ENCODE measurements at places on chromosomes 6 and 20. TPM values are rescaled to one million over a fixed set of nuclear protein-coding genes. Genes with fewer than 3 reads are reported as not detected.

The SLC4A11 gene
- 2.7 TPM for total RNA-seq

The ANKRD6 gene
- total RNA-seq = 15.0 TPM

The ENPP5 gene
- 0.68 TPM for total RNA-seq

The FNDC11 gene
- 5.1 TPM for total RNA-seq

The NR2E1 gene
- not detected for total RNA-seq

The ID4 gene
- not detected for total RNA-seq

The NOX3 gene
- total RNA-seq = not detected

The RGL2 gene
- 98.5 TPM for total RNA-seq

The CFAP206 gene
- total RNA-seq = not detected

The GJA10 gene
- total RNA-seq = not detected

The JARID2 gene
- total RNA-seq = 58.1 TPM

The TSBP1 gene
- total RNA-seq = not detected

The UBD gene
- not detected for total RNA-seq

The TOMM34 gene
- 21.9 TPM for total RNA-seq

GRCh38 chr20:7850775-7851490 lies 89.3 kb downstream of the HAO1 start:
- no peak for DNase-seq

GRCh38 chr6:154441995-154442310 lies 68.5 kb downstream of the CNKSR3 start:
- DNase-seq = no peak

DNA sequence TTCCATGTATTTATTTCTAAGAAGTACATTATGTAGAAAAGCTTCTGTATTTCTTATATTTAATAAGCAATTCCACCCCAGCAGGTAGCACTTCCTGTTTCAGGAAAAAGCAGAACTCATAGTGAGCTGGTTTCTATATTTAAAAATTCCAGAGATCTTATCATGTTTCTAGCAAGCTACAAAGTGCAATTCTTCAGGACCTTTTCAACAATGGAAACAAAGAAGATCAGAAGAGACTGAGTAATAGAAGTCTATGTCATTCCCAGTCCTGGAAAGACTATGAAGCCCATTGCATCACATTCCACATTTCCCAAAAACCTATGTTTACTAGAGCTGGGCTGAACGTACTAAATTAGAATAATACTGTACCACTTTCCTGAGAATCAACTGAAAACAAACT lies 302.6 kb upstream of the NRSN1 start:
- DNase-seq = no peak

GRCh38 chr6:44496665-44497369 lies 109.3 kb downstream of the CDC5L start:
- no peak for DNase-seq

DNA sequence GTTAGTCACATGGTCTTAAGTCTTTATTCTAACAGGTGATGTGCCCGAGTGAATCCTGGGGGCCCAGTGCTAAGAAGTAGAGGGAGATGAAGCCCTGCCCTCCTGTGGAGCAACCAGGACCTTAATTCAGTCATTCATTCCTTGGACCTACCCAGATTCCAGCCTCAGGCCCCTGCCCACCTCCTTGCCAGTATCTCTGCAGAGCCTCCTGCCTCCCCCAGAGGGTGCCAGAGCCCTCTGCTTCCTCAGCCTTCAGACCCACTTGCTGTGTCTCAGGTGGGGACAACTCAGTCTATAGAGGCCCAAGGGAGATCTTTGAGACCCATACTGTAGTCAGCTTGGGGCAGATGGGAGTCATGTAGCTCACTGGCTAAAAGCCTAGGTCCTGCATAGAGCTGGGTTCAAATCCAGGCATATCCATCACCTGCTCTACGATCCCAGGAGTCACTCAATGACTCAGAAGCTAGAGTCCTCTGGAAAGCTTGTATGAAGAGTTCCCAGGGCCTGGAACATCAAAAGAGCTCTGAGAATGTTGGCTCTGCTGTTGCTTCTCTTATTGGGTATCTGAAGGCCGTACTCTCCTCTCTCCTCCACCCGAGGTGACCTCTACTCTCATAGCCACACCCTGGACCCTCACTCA lies 3.9 kb upstream of the SIGLEC1 start:
- DNase-seq = peak; percentile 30

DNA sequence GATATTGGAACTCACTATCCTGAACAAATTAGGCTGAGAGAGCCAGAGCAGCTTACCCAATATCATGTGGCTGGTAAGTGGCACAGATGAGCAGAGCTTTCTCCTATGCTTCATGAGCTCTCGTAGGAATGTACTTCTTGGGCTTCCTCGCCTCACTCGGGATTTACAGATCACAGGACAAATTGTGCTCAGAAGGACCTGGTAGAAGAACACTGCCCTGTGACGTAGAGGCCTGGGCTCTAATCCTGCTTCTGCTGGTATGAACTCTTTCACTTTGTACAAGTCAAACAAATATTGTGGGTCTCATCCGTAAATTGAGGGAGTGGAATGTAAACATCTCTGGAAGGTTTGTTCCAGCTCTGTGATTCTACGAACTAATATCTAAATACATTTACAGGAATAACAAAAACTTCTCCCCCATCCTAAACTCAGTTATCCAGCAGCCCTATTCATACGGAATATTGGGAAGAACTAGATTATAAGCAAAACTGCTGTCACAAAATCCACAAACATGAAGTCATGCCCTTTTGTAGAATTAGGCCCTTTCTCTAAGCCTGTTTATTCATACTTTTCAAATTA lies 187.6 kb downstream of the CLIC5 start:
- no peak for DNase-seq

DNA sequence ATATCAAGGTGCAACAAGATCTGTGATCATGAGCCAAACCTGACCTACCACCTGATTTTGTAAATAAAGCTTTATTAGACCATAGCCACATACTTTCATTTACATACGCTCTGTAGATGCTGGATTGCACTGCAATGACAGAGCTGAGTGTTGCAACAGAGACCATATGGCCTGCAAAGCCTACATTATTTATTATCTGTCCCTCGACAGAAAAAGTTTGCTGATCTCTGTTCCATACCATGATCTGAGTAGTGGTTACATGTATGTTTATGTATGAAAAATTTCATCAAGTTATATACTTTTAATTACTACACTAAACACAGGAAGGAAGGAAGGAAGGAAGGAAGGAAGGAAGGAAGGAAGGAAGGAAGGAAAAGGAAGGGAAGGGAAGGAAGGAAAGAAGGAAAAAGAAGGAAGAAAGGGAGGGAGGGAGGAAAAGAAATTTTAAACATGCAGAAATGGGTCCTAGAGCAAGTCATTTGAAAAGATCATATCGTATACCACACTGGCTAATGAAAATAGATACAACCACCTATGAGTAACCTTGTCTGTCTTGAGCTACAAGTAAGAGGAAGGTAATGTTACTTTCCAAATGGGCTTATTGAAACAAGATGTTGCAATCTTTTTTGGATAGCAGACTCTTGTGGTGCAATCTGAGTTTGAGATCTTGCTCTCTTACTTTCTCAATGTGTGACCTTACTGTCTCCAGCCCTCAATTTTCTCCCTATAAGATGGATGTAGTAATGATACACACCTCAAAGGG lies 441.0 kb downstream of the KIF16B start:
- no peak for DNase-seq

DNA sequence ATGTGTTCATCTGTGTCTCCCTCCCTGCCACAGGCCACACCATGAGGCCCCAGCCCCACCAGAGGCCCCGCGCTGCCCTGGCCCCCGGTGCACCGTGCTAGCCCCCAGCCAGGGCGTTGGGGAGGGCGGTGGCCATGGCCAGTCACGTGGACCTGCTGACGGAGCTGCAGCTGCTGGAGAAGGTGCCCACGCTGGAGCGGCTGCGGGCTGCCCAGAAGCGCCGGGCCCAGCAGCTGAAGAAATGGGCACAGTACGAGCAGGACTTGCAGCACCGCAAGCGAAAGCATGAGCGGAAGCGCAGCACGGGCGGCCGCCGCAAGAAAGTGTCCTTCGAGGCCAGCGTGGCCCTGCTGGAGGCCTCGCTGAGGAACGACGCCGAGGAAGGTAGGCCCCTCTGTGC lies 30.3 kb downstream of the PPP1R16B start:
- no peak for DNase-seq

GRCh38 chr20:25304025-25304549 lies 56.2 kb downstream of the PYGB start:
- no peak for DNase-seq

- no peak for DNase-seq
Measured at GRCh38 chr6:105949869-105950268, 136.3 kb upstream of the PRDM1 start.

DNA sequence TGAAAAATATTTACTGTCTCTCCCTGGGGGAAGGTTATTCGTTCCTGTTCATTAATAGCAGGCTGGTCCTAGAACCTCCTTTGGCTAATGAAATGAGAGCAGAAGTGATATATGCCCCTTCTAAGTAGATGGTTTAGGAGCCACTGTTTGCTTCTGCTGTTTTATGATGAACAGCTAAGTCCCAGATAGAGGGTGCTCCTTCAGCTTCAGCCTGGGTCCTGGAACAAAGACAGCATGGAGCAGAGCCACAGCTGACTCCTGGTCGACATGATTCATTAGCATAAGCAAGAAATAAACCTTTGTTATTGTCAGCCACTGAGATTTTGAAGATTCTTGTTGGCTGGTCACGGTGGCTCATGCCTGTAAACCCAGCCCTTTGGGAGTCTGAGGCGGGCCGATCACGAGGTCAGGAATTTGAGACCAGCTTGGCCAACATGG lies 47.8 kb upstream of the ARMC2 start:
- no peak for DNase-seq

DNA sequence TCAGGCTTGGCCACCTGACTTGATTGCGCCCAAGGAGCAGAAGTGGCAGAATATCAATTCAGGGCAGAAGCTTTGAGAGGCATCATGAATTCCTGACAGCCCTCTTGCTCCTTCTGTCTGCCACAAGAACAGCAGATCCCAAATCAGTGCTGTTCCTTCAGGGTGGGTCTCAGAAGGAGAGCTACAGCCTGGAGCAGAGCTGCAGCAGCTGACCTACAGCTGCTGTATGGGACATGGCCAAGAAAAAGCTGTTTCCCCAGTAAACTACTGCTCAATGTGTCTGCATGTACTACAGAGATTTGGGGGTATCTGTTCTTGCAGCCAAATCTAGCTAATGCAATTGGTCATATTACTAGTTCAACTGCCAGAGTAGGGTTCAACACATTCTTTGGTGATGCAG lies 69.0 kb downstream of the SLC22A3 start:
- DNase-seq = no peak

GRCh38 chr20:4025679-4026078 lies 10.3 kb upstream of the RNF24 start:
- DNase-seq = no peak

- no peak for DNase-seq
Measured at GRCh38 chr6:39508515-39508914, 186.0 kb upstream of the KCNK16 start.

- no peak for DNase-seq
Measured at GRCh38 chr6:102619585-102619984, 1226.1 kb downstream of the GRIK2 start.

GRCh38 chr6:42021847-42022754 lies 28.2 kb upstream of the TAF8 start:
- peak; percentile 86 for DNase-seq

GRCh38 chr20:11852811-11853210 lies 64.9 kb upstream of the BTBD3 start:
- DNase-seq = no peak

- DNase-seq = no peak
Measured at GRCh38 chr6:25472306-25472705, 179.7 kb upstream of the SCGN start.

GRCh38 chr6:142531727-142532126 lies 229.9 kb downstream of the ADGRG6 start:
- no peak for DNase-seq

DNA sequence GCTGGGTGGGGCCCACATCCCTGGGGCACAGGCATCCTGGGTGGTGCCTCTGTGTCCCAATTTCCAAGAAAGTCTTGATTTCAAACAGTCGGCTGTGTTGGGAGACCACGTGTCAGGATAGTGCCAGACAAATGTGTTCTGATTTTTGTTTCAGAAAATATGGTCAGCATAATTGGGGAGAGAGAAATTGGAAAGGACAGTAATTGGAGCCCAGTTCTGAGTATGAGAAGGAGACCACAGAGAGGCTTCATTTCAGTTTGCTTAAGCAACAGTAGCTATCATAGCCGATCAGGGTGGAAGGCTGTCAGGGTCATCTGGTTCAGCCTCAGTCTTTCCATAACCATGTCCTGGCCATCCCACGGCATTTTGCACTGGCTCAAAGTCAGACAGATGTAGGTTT lies 220.7 kb downstream of the CDC5L start:
- DNase-seq = no peak

GRCh38 chr20:5908981-5909380 lies 41.4 kb downstream of the TRMT6 start:
- no peak for DNase-seq

- DNase-seq = no peak
Measured at GRCh38 chr6:73586416-73586974, 65.7 kb upstream of the EEF1A1 start.

- no peak for DNase-seq
Measured at GRCh38 chr6:111956098-111956497, 82.8 kb upstream of the FYN start.
